CD4-positive, alpha-beta memory T cell (primary cell): ENCODE measurements at places on chromosomes 7 and 10.

DNA sequence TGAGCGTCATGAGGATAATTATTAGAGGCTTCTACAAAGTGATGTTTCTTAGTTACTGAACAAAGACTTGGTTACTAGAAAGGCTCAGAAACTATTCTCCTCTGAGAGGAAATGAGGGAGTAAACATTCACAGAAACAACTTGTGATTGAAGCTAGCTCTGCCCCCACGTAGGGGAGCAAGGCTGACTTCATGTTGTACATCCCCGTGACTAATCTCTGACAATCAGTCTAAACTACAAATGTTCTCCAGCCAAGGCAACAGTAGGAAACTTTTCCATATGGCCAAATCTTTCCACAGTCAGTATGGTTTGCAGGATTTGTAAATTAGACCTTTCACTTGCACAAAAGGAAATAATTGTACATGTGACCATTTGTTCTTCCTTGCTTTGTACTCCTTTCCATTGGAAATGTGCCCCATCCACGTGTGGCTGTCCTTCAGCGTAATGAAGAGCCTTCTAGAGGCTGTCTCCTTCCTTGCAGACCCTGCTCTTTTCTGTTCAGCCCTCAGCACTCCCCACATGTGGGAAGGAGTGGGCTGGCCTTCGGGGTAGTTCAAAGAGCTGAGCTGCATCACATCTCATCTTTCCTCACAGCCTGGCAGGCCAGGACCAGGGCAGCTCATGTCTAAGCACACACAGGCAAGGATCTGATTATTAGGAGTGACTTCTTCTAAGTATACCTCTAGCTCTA is 93.5 kb downstream of the PCGF5 start:
- no peak for DNase-seq

- no peak for DNase-seq
Observed at GRCh38 chr10:108663587-108663986, 1259.7 kb downstream of the XPNPEP1 start.

- no peak for DNase-seq
Observed at GRCh38 chr10:115760131-115760530, 512.9 kb downstream of the GFRA1 start.

- no peak for DNase-seq
Observed at GRCh38 chr7:129465080-129465479, 30.8 kb downstream of the STRIP2 start.

DNA sequence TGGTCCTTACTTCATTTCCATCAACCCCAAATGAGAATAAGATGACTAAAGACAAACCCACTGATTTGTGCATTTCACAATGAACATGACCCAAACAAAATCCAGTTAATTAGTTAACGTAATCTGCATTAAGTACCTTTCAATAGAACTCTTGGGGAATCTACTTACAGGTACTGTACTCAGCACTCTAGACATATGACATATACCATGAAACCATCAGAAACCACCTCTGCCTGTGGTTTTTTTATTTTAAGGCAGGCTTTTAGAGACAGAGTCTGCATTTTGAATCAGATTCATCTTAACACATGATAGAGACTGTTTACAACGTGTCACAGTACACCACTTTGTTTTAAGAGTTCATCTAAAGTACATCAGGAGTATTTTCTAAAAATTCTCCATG is 168.4 kb downstream of the BTAF1 start:
- DNase-seq, result no peak
